Testis (tissue), 5 donors: ENCODE measurements at places on chromosomes 11 and 22. TPM values are rescaled to one million over a fixed set of nuclear protein-coding genes. Genes with fewer than 3 reads are reported as not detected.

GRCh38 chr22:40037320-40037719, 42.6 kb downstream of the FAM83F start:
- DNase-seq, result peak; percentile 10

Gene XKR3
- total RNA-seq, result 4.1 TPM

Gene TENM4
- 17.9 TPM for total RNA-seq

GRCh38 chr22:32862083-32862482, 60.6 kb downstream of the TIMP3 start:
- no peak for DNase-seq

GRCh38 chr22:39221999-39222686, 22.6 kb downstream of the PDGFB start:
- no peak for DNase-seq

GRCh38 chr11:7672276-7672959, 882 bp downstream of the CYB5R2 start:
- no peak for DNase-seq

Gene INPP5J
- 17.2 TPM for total RNA-seq

DNA sequence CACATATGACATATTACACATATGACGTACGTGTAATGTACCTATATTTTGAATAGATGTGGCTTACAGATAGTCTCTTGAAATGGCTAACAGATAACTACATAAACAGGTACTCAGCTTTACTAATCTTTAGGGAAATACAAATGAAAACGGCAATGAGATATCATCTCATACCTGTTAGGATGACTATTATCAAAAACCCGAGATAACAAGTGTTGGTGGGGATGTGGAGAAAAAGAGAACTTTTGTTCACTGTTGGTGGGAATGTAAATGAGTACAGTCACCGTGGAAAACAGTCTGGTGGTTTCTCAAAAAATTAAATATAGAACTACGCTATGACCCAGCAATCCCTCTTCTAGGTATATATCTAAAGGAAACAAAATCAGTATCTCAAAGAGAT, 247.6 kb downstream of the ETS1 start:
- DNase-seq, result no peak

- DNase-seq, result no peak
These were observed 2.6 kb downstream of the MARK2 start for GRCh38 chr11:63841554-63841953.

Gene OR5T1
- not detected for total RNA-seq

DNA sequence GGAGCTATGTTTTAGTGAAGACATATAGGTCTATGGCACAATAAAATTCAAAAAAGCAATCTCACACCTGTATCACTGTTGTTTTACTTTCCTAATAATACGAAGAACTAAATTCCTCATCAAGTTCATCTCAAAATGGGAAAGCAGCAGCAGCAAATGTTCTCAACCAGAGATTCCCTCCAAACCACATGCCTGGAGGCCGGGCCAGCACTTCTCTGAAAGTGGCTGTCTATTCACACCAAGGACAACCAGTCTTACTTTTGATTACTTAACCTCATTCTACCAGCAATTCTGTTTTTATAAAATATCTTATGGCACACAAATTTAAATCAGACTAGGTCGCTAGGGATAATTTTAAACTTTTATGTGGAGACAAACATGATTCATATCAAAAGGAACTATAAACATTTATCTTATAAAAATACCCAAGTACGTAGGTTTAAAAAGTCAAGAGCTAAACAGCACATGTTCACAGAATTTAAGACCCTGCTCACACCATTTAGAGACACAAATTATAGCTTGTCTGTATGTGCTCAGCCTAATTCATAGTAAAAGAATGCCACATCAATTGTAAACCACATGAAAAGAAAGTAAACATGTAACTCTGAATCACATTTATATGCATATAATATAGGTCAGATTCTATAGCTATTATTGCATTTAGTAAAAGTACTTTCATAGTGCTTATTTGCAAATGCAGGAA, 46.1 kb downstream of the RRAS2 start:
- DNase-seq, result no peak

Gene MIOX
- 0.25 TPM for total RNA-seq

GRCh38 chr11:60124802-60125432, 36.5 kb downstream of the MS4A2 start:
- DNase-seq, result no peak

DNA sequence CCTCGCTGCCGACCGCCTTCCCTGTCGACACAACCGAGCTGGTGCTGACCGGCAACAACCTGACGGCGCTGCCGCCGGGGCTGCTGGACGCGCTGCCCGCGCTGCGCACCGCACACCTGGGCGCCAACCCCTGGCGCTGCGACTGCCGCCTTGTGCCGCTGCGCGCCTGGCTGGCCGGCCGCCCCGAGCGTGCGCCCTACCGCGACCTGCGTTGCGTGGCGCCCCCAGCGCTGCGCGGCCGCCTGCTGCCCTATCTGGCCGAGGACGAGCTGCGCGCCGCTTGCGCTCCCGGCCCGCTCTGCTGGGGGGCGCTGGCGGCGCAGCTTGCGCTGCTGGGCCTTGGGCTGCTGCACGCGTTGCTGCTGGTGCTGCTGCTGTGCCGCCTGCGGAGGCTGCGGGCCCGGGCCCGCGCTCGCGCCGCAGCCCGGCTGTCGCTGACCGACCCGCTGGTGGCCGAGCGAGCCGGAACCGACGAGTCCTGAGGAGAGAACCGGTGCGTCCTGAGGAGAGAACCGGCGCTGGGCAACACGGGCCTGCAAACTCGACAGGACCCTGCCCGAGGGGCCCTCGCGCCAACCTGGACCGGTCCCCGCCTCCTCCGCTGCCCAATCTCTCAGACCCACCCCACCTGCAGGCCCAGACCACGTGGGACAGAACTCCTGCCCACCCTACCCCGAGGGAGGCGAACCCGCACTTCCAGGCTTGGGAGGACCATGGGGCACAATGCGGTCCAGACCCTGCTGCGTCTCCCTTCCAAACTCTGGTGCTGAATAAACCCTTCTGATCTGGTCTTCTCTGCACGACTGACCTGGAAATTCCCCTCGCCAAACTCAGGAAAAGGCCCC, 866 bp downstream of the GP1BB start:
- DNase-seq, result no peak

DNA sequence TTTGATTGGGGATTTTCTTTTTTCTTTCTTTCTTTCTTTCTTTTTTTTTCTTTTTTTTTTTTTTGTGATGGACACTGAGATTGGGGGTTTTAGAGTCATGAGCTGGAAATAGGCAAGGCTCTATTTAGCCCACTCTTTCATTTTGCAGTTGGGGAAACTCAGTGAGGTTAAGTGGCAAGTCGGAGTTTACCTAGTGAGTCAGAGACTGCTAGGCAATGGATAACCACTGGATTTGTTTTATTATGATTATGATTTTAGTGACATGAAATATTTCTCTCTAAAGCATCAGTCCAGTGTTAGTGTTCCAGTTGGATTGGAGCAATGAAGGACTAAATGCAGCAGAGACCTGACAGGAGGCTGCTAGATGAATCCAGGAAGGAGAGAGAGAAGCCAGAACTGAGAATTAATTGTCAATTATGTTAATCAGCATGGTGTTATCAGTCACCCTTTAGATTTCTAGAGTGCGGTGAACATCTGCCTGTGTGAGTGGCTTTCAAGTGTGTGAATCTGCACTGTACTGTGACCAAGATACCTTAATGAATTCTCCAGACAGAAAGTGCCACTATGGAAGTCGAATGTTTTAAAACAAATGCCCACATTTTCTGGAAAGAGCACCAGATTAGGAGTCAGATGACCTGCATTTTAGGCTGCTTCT, 10.9 kb downstream of the BMAL1 start:
- DNase-seq, result no peak

Gene YPEL1
- 169 TPM for total RNA-seq

DNA sequence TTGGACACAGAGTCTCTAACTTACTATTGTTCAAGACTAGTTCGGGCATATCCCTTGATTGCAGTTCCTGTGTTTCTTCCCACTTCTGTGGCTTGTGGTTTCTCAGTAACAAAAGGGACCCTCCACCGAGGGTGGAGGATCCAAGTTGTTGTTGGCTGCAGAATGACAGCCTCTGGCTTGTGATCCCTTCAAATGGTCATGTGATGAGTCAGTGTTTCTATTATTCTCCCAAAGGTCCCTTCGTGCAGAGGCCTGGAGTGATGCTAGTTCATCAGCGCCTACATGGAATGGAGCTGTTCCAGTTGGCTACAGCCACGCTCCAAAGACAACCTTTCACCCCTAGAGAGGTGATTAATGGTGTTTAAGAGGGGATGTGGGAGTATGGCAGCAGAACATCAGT, 2.6 kb upstream of the VWCE start:
- peak; percentile 57 for DNase-seq

DNA sequence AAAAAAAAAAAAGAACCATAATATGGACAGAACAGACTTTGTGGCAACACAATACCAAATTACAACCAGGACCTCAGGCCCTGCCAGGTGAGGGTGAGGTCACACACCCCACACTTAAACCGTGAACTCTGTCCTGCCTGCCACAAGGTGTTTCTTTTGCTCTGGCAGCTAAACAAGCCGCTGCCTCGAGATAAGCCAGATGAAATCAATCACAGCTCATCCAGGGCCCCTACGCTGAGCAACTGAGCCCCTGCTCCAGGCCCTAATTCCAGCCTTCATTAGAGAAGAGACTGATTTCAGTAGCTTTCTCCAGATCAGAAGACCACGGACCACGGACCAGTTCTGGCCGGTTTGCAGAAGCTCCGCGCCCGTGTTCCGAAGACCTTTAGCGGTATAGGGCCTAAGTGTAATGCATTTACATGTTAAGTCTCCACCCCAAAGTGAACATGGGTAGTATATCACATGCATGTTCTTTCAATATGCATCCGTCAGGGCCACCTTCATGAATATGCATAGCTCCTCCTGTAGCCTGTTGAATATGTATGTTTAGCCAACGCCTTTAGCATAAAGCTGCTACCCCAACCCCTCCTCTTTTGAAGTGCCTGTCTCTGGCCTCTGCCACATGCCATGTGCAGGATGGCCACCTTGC, 14.8 kb upstream of the RAC2 start:
- no peak for DNase-seq

GRCh38 chr11:112570333-112570732, 309.7 kb upstream of the PLET1 start:
- DNase-seq, result no peak

- no peak for DNase-seq
These were observed 61.1 kb downstream of the SPECC1L start for GRCh38 chr22:24331468-24332440.

GRCh38 chr11:10916665-10917064, 58.8 kb upstream of the ZBED5 start:
- no peak for DNase-seq

Gene GRAMD1B
- 48.1 TPM for total RNA-seq

Gene CRYBB1
- not detected for total RNA-seq

DNA sequence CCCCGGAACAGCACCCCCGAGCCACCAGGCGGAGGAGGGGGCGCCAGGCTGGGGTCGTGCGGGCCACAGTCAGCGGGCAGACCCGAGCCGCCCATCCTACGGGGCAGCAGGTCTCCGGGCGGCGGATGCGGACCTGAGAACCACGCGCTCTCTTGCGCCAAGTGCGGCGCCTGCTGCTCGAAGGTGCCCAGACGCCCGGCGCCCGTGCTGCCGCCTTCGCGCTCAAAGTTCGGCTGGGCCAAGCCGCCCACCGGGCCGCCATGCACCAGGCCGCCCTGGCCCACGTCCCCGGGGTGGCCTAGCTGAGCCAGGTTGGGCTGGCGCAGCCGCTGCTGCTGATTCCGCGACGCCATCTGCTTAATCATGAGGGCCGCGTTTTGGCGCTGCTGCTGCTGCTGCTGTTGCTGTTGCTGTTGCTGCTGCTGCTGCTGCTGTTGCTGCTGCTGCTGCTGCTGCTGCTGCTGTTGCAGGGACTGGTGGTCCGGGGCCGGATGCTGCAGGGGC, 3.0 kb downstream of the MN1 start:
- no peak for DNase-seq

Gene CRYAB
- 20.6 TPM for total RNA-seq

Gene NXPE2
- 0.81 TPM for total RNA-seq

GRCh38 chr11:14676068-14676467, 32.5 kb downstream of the PDE3B start:
- DNase-seq, result no peak

GRCh38 chr22:20205964-20206708, 55.3 kb upstream of the CCDC188 start:
- peak; percentile 79 for DNase-seq

Gene RIMBP3B
- total RNA-seq, result 16.9 TPM

Gene EFEMP2
- total RNA-seq, result 52.4 TPM

DNA sequence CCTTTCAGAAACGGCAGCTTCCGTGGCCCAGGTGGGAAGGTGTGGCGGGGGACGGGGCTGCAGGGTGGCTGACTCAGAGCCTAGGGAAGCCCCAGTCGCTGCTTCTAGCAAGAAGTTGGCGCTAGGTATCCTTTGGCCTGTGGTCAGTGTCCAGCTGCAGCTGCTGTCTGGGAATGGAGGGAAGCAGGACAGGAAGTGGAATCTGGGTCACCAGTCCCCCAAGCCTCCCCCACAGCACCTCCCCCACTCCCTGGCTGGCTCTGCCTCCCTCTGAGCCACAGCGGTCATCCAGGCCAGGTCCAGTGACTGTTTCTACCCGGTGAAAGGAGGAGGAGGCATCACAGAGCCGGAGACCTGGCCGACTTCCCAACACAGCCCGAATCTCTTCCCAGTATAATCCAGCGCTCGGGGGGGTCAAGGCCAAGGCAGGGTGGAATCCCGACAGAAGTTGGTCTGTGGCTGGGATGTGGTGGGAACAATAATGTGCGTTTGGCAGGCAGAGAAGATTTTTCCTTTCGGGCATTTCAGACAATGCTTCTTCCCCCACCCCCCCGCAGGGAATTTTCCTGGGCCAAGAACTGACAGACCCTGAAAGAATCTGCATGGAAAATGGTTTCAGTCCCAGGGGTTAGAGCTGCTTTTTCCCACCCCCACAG, 45.1 kb downstream of the C11orf96 start:
- peak; percentile 98 for DNase-seq

DNA sequence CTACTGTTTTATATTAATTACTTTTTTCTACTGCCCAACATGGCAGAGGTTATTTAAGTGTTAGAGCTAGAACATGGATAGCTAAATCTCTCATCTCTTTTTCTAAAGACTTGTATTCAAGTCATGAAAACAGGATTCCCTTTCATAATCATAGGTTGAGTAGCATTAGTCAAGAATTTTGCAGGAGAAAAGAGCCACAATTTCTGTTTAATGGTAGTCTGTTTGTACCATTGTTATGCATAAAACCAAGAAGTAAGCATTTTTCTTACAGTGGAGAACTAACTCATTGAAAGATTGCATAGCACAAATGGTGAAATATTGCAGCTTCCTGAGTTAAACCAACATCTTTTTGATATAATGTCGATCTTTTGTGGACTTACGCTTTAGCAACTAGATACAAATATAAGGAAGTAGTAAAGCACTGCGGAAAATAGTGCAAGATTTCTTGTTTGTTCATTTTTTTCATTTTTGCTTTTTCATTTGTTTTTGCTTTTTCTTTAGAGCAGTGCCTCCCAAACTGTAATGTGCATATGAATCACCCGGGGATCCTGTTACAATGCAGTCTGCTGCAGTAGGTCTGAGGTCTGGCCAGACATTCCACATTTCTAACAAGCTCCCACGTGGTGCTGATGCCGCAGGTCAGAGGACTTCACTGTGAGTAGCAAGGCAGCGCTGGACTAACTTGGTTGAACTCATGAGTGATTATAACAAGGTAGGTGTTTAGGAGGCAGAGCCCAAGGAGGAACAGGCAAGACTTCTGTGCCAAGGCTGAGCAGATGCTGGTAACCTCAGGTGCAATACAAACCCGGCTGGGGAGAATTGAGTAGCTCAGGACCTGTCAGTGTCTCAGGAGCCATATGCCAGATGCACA, 4.6 kb downstream of the ETS1 start:
- no peak for DNase-seq

Gene TRIM51
- total RNA-seq, result 0.56 TPM
